ENCODE measurements at places on chromosomes 7 and 10.
A peak's percentile ranks its signal among the peaks of the same experiment; 100 is the strongest.

DNA sequence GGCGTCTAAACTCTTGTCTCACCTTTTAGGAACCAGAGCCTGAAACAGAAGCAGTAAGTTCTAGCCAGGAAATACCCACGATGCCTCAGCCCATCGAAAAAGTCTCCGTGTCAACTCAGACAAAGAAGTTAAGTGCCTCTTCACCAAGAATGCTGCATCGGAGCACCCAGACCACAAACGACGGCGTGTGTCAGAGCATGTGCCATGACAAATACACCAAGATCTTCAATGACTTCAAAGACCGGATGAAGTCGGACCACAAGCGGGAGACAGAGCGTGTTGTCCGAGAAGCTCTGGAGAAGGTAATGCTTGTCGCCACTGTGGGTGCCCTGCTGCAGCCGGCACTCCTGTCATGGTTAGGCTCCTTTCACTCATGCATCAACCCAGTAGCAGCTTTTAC lies 113.1 kb downstream of the ZMYND11 start:
- peak; percentile 64 for DNase-seq

- no peak for DNase-seq
These were observed 625.2 kb upstream of the CELF2 start for GRCh38 chr10:10392511-10392910.

DNA sequence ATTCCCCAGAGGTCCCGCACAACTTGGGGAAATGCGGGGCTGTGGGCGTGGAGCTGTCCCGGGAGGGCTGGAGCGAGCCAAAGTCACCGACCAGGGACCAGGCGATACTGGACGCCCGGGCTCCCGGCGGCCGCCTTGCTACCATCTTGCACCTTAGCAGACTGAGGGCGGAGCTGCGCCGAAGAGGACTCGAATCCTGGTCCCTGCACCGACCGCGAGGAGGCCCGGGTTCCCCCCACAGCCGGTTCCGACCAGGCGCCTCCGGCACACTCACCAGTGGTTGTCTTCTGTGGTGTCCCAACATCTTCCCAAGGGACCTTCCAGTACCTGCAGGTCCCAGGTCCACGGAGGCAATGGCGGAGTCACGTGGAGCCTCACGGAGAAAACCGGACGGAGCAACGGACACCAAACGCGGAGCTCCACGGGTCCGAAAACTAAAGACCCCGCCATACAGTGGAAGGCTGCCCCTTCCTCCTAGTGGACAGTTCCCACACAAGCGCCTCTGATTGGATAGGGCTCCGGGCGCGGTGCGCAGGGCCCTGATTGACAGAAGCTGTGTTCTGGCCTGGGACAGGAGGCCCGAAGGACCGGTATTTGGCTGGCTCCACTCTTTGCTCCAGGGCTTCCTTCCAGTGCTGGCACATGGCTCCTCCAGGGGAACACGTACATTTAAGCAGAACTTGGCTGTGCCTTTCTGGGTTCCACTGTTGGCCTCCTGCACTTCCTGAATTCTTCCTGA lies 124.6 kb upstream of the ZNF479 start:
- DNase-seq: no peak

DNA sequence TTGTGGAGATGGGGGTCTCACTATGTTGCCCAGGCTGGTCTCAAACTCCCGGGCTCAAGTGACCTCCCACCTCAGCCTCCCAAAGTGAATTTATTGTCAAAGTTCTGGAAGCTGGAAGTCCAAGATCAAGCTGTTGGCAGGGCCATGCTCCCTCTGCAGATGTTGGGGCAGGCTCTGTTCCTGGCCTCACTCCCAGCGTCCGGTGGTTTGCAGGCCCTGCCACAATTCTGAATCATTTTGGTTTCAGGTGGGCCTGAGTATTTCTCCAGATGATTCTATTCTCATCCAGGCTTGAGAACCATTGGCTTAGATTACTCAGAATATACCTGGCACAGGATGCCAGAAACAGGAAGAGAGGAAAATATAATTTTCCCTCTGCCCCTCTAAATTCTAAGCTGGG lies 737.4 kb downstream of the TNS3 start:
- no peak for DNase-seq

DNA sequence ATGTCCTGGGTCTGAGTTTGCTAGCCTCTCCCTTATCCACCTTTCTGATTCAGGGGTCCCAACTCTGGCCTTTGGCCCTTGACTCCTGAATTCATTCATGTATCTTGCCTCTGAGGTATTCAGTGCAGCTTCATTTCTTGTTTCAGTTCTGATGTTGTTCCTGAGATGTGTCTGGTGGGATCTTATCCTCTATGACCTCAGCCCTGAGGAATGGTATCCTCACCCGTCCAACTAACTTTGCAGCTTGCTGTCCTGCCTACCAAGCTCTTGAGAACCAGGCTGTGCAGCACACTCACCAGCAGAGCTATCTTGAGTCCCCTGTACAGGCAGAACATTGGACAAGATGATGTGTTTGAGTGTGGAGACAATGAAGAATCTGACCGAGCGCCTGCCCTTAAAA lies 13.8 kb downstream of the SUFU start:
- DNase-seq: peak; percentile 84

- no peak for DNase-seq
These were observed 13.5 kb downstream of the HERPUD2 start for GRCh38 chr7:35681231-35682029.

DNA sequence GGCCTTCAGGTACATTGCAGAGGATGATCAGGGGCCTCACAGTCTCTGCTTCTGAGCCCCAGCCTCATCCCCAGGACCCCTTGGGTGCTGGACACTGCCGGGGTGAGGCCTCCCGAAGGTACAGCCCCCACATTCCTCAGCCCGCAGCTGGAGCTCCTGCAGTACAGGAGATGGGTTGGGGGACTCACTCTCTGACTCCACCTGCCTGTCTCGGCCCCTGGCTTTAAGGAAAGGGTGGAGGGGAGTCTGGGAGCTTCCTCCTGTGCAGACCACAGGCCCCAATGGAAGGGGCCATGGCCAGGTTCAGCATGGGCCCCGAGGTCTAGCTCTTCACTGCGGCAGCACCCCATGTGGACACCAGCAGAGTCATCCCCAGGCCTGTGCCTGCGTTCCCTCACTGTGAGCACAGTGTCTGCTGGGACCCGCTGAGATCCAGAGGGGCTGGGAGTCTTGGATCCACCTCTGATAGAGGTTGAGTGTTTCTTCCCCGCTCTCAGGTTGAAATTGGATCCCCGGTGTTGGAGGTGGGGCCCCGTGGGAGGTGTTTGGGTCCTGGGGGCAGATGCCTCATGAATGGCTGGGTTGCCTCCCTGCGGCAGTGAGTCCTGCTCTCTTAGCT lies 99.9 kb downstream of the PRKAG2 start:
- DNase-seq: no peak

- no peak for DNase-seq
These were observed 2.8 kb upstream of the PUS7 start for GRCh38 chr7:105524840-105525239.

GRCh38 chr7:76056241-76056640 lies 8.3 kb downstream of the MDH2 start:
- DNase-seq: no peak

Data from islet precursor cell (in vitro differentiated cells).